ENCODE measurements at places on chromosomes 2 and 18. TPM values are rescaled to one million over a fixed set of nuclear protein-coding genes. Genes with fewer than 3 reads are reported as not detected.

Gene CHRND
- total RNA-seq, result not detected

Gene CD8A
- not detected for total RNA-seq

Gene RRM2
- total RNA-seq, result 6.8 TPM

Gene COL6A3
- total RNA-seq, result 200 TPM

Gene DCDC2C
- total RNA-seq, result not detected

DNA sequence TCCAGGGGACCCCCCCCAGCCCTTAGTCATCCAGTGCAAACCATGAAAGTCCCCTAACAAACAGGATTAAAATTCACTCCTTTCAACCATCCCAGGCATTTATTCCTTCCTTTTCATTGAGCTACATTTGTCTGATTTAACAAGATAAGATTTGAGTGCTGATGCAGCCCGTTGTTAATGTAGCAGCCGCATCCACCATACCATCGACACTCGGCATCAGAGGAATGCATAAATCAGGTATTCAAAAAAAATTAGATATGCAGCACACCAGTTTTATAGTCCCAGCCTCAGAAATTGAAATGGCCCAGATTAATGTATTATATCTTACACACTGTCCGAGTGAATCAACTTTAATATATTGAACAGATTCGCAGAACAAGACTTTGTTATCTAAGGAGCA, 676.5 kb upstream of the FANCL start:
- H3K27me3 ChIP-seq, result no peaks in the 10 kb centered on the region
- no peak overlapping the region for H3K27ac ChIP-seq
- H3K4me3 ChIP-seq, result no peak overlapping the region
- H3K4me1 ChIP-seq, result peaks cover 19% of the 10 kb centered on the region
- no peak for DNase-seq

DNA sequence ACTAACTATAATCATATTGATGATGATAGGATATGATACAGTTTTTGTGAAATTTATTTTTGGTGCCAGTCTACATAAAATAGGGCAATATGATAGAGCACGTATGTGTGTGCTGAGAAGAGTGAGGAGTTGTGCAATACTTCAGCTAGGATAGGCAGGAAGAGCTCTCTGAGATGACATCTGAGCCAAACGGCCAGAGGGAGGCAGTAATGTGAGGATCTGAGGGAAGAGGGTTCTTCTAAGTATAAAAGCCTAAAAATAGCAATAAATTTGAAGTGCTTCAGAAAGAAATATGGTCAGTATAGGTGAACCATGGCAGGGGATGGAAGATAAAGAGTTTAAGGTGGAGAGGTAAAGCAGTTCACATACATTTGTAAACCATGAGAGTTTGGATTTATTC, 102.5 kb downstream of the OLA1 start:
- no peak overlapping the region for H3K4me3 ChIP-seq
- no peaks in the 10 kb centered on the region for H3K36me3 ChIP-seq
- no peak for DNase-seq
- H3K4me1 ChIP-seq, result no peaks in the 10 kb centered on the region
- no peak overlapping the region for H3K27ac ChIP-seq
- H3K27me3 ChIP-seq, result no peaks in the 10 kb centered on the region

DNA sequence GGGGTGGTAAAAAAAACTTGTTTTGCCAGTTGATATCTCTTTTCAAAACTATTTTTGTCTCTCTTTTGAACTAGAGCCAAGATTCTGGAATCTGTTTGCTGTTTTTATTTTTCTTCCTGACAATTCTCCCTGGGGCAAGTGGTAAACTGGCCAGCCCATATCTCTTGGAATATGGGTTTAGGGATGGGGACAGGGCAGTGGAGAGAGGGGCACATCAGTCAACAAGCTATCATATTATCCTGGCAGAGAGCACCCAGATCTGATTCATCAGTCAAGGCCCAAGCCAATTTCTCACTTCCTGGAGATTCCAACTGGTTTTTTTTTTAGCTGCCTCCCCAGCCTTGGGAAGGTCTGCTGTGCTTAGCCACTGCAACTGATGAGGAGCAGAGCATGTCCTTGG, 52.3 kb downstream of the ARHGAP28 start:
- H3K27ac ChIP-seq, result no peak overlapping the region
- DNase-seq, result peak; percentile 45
- no peaks in the 10 kb centered on the region for H3K27me3 ChIP-seq
- H3K36me3 ChIP-seq, result no peaks in the 10 kb centered on the region
- H3K4me1 ChIP-seq, result peaks cover 18% of the 10 kb centered on the region

GRCh38 chr2:202375033-202375608, 1.0 kb upstream of the BMPR2 start:
- peak; percentile 89 for DNase-seq
- peak overlapping the region; percentile 62 for H3K4me3 ChIP-seq
- no peaks in the 10 kb centered on the region for H3K27me3 ChIP-seq
- no peaks in the 10 kb centered on the region for H3K36me3 ChIP-seq

- H3K4me3 ChIP-seq, result no peak overlapping the region
- H3K27ac ChIP-seq, result no peak overlapping the region
- peaks cover 17% of the 10 kb centered on the region for H3K4me1 ChIP-seq
- no peaks in the 10 kb centered on the region for H3K36me3 ChIP-seq
Observed at GRCh38 chr2:240396623-240397541, 38.6 kb upstream of the GPC1 start.
